Lung microvascular endothelial cell (primary cell): ENCODE measurements at places on chromosomes 7 and 10. TPM values are rescaled to one million over a fixed set of nuclear protein-coding genes. Genes with fewer than 3 reads are reported as not detected.

Gene GRID1
- total RNA-seq: under 0.01 TPM in 1 of 2 replicates, not detected in the other

Gene AGR2
- total RNA-seq: not detected in 2 replicates

Gene PNLIPRP2
- not detected in 2 replicates for total RNA-seq

Gene UTF1
- total RNA-seq: not detected in 2 replicates

DNA sequence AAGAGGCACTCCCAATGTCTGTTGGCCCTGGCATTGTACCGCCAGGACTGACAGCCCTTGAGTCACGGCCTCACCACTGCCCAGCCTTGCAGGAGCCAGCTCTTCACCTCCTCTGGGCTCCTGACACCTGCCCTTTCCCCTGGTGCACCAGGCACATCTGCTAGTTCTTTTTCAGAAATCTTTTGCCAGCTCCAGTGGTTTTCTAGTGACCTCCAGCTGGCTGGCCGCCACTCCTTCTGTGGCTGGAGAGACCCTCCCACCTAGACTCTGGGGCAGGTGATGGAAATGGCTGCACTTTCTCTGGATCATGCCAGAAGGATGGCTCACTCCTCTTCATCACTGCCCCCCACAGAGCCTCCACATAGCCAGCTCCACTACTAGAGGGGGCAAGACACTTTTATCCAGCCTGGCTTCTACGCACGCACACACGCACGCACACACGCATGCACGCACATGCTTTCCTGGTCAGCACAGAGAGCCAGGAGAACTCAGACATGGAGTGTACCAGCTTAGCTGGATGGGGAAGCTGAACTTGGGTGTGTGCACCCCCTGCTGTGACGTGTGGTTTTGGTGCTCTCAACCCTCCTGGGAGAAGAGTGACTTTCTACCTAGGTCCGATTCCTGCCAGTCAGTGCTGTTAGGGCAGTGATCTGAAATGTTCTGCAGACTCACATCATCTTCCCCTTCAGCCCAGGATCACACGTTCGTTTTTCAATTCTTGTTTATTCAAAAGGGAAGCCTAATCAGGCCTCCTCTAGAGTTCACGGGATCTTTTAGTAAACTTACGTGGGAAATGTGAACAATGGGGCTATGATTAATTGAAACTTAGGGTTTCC lies 222.0 kb downstream of the PRPF18 start:
- DNase-seq: no peak

DNA sequence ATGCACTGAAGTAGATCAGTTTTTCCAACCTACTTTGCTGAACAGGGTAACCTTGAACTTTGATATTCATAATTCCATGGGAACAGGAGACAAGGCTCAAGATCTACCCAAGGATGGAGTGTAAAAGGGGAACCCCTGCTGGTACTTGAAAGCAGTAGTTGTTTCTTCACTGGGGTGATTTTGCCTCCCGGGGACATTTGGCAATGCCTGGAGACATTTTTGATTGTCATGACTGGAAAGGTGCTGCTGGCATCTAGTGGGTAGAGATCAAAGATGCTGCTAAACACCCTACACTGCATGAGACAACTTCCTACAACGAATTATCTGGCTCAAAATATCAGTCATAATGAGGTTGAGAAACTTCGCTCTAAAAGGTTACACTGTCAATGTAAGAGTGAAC lies 214.8 kb upstream of the CTBP2 start:
- no peak for DNase-seq

DNA sequence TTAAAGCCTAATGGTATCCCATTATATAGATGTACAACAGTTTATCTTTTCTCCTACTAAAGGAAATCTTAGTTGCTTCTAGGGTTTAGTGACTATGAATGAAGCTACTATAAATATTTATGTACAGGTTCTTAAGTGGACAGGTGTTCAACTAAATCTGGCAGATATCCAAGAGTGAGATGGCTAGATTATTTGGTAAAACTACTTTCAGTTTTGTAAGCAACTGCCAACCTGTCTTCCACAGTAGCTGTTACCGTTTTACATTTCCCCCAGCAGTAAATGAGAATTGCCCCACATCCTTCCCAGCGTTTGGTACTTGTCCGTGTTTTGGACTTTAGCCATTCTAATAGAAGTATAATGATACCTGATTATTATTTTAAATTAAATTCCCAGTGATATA lies 144.9 kb upstream of the MAGI2 start:
- no peak for DNase-seq

- DNase-seq: no peak
Measured at GRCh38 chr10:13263591-13263990, 29.4 kb upstream of the UCMA start.

GRCh38 chr10:118986815-118987790 lies 42.4 kb upstream of the NANOS1 start:
- no peak for DNase-seq

GRCh38 chr10:69087590-69088470 lies at the start of gene SRGN:
Gene SRGN (plus strand): TSS chr10:69088103. CDS start chr10:69088158, 55 bp downstream.
- DNase-seq: peak; percentile 93
